ENCODE measurements at places on chromosomes 6 and 20.

DNA sequence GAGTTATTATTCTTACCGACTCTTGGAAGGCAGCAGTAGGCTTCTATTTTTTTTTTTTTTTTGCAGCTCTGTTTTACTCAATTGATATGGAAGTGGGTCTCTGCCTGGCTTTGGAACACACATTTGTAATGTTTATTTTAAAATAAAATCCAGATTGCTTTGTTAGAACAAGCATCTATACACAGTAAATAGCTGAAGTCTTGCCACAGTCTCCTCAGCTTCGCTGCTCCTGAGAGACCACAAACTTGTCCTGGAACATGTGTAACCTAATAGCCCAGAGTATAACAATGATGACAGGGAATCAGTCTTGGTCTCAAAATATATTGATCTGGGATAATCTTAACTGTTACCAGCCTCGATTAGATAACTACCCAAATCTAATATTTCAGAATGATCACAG lies 299.8 kb upstream of the NOX3 start:
- DNase-seq, result no peak

DNA sequence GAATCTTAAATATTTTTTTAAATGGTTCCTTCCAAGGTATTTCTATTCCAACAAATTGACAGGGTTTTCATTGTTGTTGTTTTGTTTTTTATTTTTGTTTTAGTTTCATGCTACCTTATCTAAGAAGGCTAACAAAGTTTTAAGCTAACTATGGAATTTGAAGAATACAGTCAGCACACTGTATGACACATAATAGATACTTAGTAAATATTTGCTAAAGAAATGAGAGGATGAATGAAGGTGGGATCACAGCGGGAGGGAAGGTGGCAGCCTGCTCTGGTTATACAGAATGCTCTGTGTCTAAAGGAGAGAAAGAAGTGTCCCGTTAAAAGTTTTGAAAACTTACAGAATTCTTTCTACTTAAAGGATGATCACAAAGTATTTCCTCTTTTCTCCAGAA lies 43.7 kb upstream of the DST start:
- DNase-seq, result no peak

DNA sequence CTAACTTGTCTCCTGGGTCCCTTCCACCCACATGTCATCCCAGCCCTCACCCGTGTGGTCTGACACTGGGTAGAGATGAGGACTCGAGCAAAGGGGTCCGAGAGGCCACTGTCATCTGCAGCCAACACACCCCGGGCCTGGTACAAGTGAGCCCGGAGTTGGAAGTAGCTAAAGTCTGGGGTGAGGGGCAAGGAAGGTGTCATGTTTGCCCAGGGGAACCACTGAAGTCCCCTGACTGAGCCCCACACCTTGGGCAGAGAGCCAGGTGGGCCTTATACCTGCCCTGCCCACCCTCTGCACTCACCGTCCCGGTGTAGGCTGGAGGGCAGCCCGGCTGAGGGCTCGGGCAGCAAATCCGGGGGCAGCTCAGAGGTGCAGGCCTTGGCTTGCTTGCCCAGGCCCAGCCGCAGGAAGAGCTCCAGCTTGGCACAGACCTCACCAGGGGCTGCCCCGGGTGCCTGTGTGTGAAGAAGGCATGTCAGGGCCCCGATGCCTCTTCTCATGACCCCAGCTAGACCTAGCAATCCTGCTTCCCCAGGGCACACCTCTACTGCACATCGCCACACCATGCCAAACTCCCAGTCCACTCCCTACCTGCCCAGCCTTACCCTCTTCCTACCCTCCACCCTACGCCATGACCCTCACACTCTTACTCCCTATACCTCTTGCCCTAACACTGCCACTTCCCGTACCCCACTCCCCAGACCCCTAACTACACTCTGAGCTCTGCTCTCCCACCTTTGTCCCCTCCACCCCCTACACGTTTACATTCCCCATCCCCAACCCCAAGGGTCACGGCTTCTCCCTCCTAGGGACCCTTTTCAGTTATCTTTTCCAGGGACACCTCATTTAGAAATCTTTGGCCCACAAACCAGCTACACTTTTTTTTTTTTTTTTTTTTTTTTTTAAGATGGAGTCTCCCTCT lies 31.7 kb upstream of the SPAG4 start:
- DNase-seq, result no peak

DNA sequence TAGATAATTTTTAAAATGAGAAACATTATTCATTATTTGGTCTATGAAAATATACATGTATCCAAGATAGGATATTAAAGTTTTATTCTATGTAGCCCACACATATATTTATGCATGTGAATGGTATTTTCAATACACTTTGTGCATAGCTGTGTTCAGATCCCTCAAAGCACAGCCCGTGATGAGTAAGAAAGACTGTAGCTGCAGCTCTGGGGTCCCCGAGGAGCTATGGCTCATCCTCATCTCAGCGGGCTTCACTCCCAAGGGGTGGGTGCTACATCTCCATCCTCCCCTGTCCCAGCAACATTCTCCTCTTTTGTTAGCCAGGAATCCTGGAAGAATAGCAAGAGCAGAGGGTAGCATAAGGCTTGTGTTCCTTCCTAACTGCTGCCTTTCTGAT lies 130.8 kb downstream of the SAMD5 start:
- no peak for DNase-seq

GRCh38 chr6:40419377-40419776 lies 167.8 kb downstream of the LRFN2 start:
- DNase-seq, result no peak

DNA sequence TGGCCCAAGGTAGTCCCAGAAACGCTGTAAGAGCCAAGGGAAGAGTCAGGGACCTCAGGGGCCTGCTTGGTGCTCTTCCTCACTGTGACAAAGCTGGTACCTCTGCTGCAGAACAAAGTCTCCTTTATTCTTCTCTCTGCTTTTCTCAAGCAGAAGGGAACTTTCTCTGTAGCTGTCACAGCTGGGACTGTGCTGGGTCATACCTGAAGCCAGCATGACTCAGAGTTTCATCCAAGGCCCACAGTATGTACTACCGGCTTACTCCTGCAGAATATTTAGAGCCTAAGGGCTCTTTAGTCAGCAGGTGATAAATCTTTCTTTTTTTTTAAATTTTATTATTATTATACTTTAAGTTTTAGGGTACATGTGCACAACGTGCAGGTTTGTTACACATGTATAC lies 183.2 kb downstream of the TINAG start:
- no peak for DNase-seq

DNA sequence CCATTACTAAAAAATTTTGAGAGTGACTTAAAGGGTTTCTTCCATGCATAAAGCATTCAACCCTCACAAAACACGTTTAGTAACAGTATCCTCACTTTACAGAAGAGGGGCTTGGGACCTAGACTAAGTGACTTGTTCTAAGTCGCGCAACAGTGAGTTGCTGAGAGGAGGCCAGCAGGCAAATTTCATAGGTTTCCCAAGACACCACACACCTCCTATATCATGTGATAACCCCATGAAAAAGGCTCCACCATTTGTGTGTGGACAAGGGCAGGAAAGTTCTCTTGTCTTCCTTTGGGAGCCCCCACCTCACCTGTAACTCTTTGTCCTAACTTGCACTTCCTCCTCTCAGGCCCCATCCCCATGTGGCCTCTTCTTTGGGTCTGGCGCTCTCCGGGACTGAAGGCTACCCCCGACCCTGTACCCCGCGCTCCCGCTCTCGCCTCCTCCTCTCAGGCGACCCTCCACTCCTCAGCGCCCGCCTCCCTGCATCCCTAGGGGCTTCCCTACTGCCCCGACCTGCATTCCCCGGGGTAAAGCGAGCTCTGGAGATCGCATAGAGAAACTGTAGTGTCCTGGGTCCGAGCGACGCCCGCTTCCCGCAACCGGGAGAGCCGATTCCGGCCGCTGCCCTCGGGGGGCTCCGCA lies 392 bp downstream of the PSMB8 start:
- DNase-seq, result no peak

DNA sequence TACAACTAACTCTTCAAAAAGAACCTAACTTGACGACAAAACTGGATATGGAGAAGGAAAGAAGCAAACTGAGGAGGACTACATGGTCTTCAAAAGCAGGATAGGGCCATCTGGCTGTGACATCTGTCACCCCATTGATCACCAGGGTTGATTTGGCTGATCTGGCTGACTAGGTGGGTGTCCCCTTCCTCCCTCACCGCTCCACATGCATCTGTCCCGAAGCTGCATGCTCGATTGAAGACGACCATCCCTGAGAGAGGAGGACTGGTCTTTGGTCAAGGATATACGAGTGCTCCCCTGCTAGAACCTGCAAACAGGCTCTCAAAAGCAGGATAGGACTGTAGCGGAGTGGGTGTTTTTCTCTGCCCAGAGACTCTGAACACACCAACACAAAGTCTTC lies 21.7 kb downstream of the CPNE1 start:
- DNase-seq, result no peak

DNA sequence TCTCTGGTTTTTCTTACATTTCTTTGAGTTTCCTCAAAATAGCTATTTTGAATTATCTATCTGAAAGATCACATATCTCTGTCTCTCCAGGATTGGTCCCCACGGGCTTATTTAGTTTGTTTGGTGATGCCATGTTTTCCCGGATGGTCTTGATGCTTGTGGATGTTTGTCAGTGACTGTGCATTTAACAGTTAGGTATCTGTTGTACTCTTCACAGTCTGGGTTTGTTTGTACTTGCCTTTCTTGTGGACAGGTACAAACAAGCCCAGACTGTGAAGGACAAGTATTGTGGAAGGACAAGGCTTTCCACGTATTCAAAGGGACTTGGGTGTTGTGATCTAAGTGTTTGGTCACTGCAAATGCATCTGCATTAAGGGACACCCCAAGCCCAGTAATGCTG lies 49.9 kb upstream of the TOP1 start:
- no peak for DNase-seq
